ENCODE measurements at places on chromosomes 3 and 15.

DNA sequence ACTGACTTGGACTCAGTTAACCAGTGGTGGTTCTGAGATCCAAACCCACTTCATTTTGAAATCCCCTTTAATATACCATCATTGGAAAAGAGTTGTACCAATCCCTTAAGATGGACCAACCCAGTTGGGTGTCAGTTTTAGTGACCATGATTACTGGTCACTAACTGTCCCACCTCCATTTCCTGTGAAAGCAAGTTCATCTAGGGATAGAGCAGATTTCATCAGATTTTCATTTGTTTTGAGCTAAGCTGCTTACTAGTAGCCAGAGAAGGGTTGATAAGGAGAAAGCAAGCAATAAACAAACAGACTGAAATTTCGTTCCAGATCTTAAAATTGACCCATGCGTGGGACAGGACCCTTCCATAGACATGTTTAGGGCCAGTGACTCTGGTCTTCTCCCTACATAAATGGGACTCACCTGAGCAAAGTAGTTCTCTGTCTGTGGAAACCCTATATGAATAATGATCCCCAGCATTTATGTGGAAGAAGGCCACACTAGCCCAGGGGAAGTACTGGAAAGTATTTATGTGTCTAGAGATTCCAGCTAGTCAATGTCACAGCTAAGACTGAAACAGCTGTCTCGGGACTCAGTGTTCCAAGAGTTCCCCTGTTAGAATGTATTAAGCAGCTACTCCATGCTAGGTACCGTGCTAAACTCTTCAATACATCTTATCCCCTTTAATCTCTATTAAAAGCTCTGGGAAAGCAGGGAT lies 196.0 kb upstream of the BCL6 start:
- no peak for DNase-seq

DNA sequence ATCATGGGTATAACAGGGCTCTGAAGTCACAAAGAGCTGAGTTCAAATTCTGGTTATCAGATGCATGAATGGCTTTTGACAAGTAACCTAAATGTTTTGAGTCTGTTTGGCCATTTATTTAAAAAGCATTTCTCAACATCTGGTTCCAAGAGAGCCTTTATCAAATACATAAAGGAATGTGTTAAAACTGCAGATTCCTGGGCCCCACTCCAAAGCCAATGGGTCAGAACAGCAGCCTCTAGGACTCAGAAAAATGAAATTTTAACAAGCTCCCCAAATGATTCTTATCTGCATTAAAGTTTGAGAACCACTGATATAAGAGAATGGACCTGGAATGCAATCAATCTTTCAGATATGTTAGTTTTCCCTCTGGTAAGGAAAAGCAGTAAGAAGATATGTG lies 3.4 kb downstream of the B4GALT4 start:
- DNase-seq = no peak

GRCh38 chr3:66490214-66490613 lies 10.6 kb downstream of the LRIG1 start:
- DNase-seq = no peak

GRCh38 chr3:11733914-11734313 lies 90.2 kb upstream of the VGLL4 start:
- DNase-seq = no peak

GRCh38 chr3:39668420-39668819 lies 141.0 kb upstream of the MYRIP start:
- no peak for DNase-seq

- no peak for DNase-seq
Measured at GRCh38 chr3:114005481-114005880, 50.8 kb downstream of the CCDC191 start.

DNA sequence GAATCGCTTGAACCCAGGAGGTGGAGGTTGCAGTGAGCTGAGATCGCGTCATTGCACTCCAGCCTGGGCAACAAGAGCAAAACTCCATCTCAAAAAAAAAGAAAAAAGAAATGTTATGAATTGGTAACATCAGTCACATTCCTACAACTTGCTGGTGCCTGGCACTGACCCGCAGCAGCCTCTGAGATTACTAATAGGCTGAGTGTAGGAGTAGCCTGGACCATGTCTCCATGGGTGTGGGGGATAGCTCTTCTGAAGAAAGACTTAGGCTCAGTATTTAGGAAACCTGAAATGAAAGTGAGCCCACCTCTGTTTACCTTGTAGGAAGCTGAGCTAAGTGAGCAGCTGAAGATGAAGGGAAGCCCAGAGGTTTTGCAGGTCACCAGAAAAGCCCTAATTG lies 148.3 kb downstream of the LRRC28 start:
- DNase-seq = no peak

DNA sequence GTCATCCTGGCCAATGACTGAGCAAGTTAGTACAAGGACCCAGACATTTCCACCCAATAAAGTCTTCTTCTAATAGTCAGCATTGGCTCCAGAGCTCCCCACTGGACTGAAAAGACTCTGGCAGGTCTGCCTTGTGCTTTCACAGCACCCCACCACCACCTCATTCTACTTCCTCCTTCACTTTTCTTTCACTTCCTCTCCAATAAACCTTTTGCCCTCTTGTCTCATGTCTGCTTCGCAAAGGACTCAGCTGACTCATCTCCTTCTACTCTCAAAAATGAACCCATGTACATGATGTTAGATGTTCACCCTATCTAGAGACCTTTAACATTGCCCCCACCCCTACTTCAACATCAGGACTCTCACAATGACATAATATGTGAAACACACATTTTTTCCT lies 181.0 kb upstream of the PPP2R3A start:
- DNase-seq = no peak

DNA sequence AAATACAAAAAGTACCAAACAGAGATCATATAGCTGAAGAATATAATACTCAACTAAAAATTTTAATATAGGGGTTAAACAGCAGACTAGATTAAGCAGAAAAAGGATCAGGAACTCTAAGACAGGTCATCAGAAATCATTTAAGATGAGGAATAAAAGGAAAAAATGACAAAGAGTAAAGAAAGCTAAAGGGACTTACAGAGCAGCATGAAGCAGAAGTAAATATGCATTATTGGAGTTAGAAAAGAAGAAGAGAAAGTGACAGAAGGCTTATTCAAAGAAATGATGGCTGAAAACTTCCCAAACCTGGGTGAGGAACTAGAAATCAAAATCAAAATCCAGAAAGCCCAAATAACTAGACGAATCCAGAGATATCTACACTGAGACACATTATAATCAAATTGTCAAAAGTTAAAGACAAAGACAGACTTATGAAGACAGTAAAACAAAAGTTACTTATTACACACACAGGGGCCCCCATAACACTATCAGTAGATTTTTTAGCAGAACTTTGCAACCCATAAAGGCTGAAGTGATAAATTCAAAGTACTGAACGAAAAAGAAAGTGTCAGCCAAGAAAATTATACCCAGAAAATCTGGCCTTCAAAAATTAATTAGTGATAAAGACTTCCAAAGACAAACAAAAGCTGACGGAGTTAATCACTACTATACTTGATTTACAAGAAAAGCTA lies 95.6 kb downstream of the SCAPER start:
- DNase-seq = no peak

- DNase-seq = no peak
Measured at GRCh38 chr3:48084929-48085328, 68.7 kb upstream of the MAP4 start.

DNA sequence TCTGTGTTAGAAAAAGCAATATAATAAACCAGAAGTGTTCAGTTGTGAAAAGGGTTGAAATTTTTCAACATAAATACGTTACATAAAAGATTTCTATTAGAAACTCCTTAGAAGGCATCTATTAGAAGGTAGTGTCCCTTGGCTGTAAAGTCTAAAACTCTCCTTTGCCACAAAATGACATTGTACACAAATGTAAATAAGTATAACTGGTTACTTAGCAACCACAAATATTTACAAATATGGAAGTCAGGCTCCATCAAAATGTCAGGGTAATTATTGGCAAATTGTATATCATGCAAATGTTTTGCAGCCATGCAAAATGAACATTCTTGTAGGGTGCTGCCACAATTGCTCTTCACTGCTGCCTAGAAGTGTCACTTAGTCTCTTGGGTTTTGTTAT lies 419.1 kb upstream of the CDIN1 start:
- DNase-seq = no peak

- no peak for DNase-seq
Measured at GRCh38 chr3:42045708-42046243, 45.4 kb upstream of the TRAK1 start.

DNA sequence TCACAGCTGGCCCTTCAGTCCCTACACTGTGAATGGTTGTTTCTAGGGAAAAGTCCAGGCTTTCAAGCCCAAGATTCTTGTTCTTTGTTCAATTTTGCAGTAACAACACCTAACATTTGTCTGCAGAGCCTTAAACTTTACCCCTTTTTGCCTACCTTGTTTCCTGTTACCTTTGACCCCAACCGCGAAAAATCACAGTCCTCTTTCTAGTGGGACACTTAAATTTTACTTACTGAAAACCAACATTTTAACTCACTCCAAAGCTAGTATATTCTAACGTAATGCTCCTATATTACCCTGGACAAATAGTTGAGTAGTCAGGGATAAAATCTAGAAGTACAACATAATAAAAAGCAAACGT lies 649 bp upstream of the PIK3CB start:
- DNase-seq = no peak

DNA sequence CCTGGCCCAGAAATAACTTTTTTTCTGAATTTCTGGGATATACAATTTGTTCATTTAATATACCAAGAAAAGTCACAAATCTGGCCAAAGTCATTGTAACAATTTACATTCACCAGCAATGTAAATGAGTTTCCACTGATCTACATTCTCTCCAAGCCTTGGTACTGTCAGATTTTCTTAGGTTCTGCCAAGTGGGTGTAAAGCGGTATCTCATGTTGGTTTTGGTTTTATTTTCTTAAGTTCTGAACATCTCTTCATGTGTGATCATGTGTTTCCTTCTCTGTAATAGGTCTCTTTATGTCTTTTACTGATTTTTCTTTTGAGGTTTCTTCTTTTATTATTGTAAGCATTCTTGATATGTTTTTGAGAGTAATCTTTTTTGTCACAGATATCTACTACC lies 235.6 kb upstream of the COL8A1 start:
- no peak for DNase-seq

- DNase-seq = no peak
Measured at GRCh38 chr3:192382861-192383260, 344.5 kb downstream of the FGF12 start.

GRCh38 chr3:126916546-126916945 lies 66.4 kb upstream of the PLXNA1 start:
- DNase-seq = no peak

- no peak for DNase-seq
Measured at GRCh38 chr3:26316472-26316871, 306.1 kb upstream of the LRRC3B start.

DNA sequence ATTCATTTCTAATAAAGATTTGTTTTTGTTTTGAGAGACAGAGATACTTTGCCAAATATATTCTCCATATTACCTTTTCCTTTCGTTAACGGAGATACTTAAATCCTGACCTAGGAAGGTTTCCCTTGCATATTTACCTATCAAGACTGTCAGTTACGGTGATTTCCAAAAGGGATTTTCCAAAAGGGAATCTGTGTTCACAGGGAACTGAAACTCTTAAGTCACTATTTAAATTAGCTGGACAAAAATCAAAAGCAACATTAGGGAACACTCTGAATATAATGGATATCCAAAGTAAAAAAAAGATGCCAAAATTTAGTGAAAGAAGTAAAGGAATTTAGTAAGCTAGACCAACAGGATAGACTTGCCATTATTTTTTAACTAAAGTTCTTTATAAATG lies 576 bp downstream of the LRRFIP2 start:
- no peak for DNase-seq

GRCh38 chr15:62845241-62846126 lies 197.1 kb upstream of the TPM1 start:
- no peak for DNase-seq

GRCh38 chr3:126509597-126510307 lies 7.8 kb downstream of the UROC1 start:
- no peak for DNase-seq

DNA sequence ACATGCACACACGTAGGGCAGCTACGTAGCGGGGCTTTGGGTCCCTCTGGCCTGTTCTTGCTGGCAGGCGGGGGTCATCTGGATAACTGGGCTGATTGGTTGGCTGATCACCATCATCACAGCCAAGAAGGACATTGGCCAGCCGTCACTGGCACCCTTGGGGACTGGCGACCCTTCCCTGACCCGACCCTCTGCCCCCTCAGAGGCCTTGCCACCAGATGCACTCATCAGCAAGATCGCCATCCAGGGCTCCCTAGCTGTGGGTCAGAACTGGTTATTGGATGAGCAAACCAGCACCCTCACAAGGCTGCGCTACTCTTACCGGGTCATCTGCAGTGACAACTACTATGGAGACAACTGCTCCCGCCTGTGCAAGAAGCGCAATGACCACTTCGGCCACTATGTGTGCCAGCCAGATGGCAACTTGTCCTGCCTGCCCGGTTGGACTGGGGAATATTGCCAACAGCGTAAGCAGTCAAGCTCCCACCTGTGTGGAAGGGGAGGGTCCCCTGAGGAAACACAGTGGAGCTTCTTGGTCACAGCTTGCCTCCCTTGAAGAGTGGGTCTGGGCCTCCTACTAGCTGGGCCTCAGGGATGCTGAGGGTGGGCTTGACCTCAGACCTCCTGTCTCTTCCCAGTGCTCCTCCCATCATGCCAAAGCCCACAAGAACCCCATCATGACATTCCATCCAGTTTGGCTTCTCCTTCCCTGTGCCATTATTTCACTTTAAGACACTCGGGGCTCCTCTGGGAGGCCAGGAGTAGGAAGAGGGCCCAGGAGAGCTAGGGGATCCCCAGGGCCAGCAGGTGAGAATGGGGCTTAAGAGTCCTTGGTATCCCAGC lies 2.4 kb downstream of the DLL4 start:
- no peak for DNase-seq

- no peak for DNase-seq
Measured at GRCh38 chr3:129211345-129211744, 27.6 kb upstream of the CNBP start.

DNA sequence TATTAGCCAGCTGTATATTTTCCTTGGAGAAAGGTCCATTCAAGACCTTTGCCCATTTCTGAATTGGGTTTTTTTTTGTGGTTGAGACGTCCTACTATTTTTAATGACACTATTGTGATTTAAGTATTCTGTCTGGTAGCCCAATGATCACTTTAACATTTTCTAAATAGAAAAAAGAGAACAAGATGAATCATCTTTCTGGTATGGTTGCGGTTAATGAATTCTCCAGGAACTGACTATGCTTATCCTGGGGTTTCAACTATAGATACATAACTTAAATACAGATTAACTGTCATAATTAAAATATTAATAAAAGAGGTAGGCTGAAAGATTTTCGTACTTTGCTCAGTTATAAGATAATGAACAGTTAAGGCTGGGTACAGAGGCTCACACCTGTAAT lies 51.9 kb downstream of the PBRM1 start:
- DNase-seq = no peak

GRCh38 chr3:55480911-55481743 lies 6.0 kb downstream of the WNT5A start:
- DNase-seq = no peak

GRCh38 chr15:40461958-40462357 lies 8.8 kb upstream of the CHST14 start:
- DNase-seq = no peak

DNA sequence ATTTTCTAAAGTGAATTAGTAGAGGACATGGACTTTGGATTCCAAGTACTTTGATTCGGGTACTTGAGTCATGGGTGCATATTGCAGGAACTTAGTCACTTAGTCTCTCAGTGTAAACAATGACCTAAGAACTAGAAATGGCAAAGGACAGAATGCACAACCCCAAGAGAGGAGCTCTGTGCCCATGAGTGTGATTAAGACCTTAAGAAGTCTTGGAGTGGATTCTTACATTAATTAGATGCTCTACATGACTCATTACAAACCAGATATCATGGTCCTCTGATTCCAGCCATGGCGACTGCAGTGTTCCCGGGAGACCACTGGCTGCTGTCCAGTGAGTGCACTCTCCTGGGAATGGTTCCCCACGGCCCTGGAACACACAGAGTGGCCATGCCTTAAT lies 251.5 kb downstream of the GABRG3 start:
- no peak for DNase-seq
